ENCODE measurements at places on chromosomes 12 and 14. TPM values are rescaled to one million over a fixed set of nuclear protein-coding genes. Genes with fewer than 3 reads are reported as not detected.

DNA sequence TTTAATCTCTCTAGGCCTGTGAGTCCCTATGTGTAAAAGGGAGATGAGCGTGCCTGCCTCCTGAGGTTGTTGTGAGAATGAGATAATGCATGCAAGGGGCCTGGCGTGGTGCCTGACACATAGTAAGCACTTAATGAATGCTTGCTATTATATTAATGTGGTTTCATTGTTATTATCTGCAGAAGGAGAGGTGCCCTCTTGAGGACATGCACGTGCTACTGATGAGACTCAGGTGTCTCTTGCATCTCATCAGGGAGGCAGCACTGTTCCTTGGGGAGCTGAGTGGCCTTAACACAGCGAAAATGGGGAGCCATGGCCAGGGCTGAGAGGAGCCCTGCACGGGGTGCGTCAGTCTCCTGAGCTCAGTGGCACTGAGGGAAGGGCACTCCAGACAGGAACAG is 29.9 kb upstream of the BCDIN3D start:
- peaks cover 21% of the 10 kb centered on the region for H3K4me1 ChIP-seq
- H3K4me3 ChIP-seq, result no peak overlapping the region
- no peak for DNase-seq
- no peak overlapping the region for H3K27ac ChIP-seq
- no peaks in the 10 kb centered on the region for H3K36me3 ChIP-seq
- no peaks in the 10 kb centered on the region for H3K27me3 ChIP-seq

KRT74 gene
- not detected for total RNA-seq

GRCh38 chr14:61211476-61212255 is 69.5 kb downstream of the TMEM30B start:
- no peak for DNase-seq
- H3K4me1 ChIP-seq, result no peaks in the 10 kb centered on the region
- H3K36me3 ChIP-seq, result no peaks in the 10 kb centered on the region
- no peaks in the 10 kb centered on the region for H3K27me3 ChIP-seq
- H3K4me3 ChIP-seq, result no peak overlapping the region
- H3K27ac ChIP-seq, result no peak overlapping the region

LHX5 gene
- not detected for total RNA-seq

DNA sequence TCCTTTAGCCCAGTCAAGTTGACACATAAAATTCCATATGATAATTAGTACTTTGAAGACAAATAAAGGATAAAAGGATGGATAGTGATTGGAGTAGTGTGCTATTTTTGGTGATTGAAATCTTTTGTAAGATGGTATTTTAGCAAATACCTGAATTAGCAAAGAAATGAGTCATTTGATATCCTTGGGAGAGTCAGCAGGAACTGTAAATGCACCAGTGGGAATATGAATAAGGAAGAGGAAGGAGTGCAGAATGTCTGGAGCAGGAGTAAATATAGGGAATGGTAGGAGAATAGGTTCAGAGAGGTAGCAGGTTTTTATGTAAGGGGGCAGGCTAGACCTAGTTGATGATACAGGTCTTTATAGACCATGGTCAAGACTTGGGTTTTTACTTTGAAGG is 75.0 kb downstream of the TRMT5 start:
- DNase-seq, result no peak
- no peak overlapping the region for H3K4me3 ChIP-seq
- H3K4me1 ChIP-seq, result no peaks in the 10 kb centered on the region
- H3K27me3 ChIP-seq, result no peaks in the 10 kb centered on the region
- no peak overlapping the region for H3K27ac ChIP-seq

DNA sequence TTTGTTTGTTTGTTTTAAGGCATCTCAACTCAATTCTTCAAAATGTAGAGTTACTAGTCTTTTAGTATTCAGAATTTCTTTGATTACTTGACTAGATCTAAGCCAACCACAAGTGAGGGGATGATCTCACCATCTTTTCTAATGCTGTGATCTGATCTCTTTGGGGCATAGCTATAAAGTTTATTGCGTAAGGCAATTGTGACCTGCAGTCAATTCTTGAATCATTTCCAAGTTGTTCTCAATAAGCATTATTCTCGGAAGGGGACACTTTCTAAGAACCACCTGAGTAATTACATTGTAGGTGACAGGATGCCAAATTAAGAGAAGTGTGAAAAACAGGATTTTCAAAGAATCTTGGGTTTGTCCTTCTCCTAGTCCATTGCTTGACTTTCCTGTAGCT is 13.1 kb downstream of the DACT1 start:
- no peak overlapping the region for H3K27ac ChIP-seq
- H3K36me3 ChIP-seq, result no peaks in the 10 kb centered on the region
- no peaks in the 10 kb centered on the region for H3K27me3 ChIP-seq
- DNase-seq, result no peak

KRT72 gene
- not detected for total RNA-seq

DNA sequence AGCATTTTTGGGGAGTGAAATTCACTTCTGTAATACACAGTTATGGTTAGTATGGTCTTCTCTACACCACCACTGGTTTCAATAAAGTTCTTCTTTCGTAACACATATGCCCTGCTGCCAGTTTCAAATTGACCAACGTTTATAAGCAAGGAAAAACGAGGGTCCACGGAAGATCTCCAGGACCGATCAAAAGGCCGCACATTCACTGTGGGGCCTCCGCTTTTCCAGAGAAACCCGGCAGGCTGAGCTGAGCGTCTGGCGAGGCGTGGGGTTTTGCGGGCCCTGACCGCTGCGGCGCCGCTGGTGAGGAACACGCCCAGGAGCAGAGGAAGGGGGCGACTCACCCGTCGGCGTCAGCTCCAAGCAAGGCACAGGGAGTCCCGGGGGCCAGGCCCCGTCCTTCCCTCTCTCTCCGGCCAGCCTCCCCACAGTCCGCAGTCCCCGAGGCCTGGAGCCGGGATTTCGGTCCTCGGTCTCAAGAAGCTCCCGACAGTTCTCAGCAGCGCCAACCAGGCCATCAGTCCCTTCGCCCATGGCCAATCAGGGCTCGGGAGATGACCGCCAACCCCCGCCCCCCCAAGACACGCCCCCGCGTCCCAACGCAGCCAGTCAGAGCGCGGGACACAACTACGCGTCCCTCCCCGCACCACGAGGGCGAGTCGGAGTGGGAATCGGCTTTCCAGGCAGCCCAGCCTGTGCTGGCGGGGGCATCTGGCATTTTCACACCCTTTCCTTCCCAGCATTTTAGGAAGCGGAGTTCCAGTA is at the start of gene MTERF2:
Gene MTERF2, minus strand, starts transcription at position 522 of the 765 bp plus-strand sequence. CDS start 8,432 bp downstream, outside the sequence.
- H3K4me1 ChIP-seq, result peaks cover 7% of the 10 kb centered on the region
- no peaks in the 10 kb centered on the region for H3K27me3 ChIP-seq
- peak; percentile 97 for DNase-seq
- no peaks in the 10 kb centered on the region for H3K36me3 ChIP-seq

TBX5 gene
- 18.1 TPM for total RNA-seq

TIMELESS gene
- total RNA-seq, result 22.1 TPM

DNA sequence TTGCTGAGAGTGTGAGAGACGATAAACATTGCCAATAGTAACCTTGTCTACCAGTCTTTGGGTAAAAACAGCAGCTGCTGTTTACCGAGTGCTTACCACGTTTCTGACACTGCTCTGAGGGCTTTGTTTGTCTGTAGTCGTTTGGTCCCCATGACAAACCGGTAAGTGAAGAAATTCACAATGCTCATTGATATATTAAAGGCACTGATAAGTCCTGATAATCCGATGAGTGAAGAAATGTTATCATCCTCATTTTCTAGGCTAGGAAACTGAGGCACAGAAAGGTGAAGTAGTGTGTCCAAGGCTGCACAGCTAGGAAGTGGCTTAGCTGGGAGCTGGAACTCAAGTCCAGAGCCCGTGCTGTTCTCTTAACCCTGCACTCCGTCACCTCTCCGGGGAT is 138.6 kb downstream of the SCARB1 start:
- peaks cover 61% of the 10 kb centered on the region for H3K4me1 ChIP-seq
- peak overlapping the region; percentile 85 for H3K27ac ChIP-seq
- H3K27me3 ChIP-seq, result no peaks in the 10 kb centered on the region
- DNase-seq, result no peak

KRT80 gene
- 30.1 TPM for total RNA-seq

Measured in left lung (tissue), 14 donors.